ENCODE measurements at places on chromosomes 5 and 9. TPM values are rescaled to one million over a fixed set of nuclear protein-coding genes. Genes with fewer than 3 reads are reported as not detected.

- no peaks in the 10 kb centered on the region for H3K36me3 ChIP-seq
- no peak for DNase-seq
- H3K27me3 ChIP-seq = no peaks in the 10 kb centered on the region
- no peak overlapping the region for H3K27ac ChIP-seq
- H3K4me3 ChIP-seq = no peak overlapping the region
Observed at GRCh38 chr9:29006628-29007027, 1433.3 kb upstream of the C9orf72 start.

FGF10 gene
- not detected for polyA plus RNA-seq

- no peaks in the 10 kb centered on the region for H3K27me3 ChIP-seq
- no peak overlapping the region for H3K27ac ChIP-seq
- no peak overlapping the region for H3K4me3 ChIP-seq
- DNase-seq = no peak
- no peaks in the 10 kb centered on the region for H3K36me3 ChIP-seq
- H3K4me1 ChIP-seq = no peaks in the 10 kb centered on the region
Observed at GRCh38 chr9:109914280-109915027, 134.5 kb downstream of the PALM2AKAP2 start.

SPINK6 gene
- polyA plus RNA-seq = not detected

DNA sequence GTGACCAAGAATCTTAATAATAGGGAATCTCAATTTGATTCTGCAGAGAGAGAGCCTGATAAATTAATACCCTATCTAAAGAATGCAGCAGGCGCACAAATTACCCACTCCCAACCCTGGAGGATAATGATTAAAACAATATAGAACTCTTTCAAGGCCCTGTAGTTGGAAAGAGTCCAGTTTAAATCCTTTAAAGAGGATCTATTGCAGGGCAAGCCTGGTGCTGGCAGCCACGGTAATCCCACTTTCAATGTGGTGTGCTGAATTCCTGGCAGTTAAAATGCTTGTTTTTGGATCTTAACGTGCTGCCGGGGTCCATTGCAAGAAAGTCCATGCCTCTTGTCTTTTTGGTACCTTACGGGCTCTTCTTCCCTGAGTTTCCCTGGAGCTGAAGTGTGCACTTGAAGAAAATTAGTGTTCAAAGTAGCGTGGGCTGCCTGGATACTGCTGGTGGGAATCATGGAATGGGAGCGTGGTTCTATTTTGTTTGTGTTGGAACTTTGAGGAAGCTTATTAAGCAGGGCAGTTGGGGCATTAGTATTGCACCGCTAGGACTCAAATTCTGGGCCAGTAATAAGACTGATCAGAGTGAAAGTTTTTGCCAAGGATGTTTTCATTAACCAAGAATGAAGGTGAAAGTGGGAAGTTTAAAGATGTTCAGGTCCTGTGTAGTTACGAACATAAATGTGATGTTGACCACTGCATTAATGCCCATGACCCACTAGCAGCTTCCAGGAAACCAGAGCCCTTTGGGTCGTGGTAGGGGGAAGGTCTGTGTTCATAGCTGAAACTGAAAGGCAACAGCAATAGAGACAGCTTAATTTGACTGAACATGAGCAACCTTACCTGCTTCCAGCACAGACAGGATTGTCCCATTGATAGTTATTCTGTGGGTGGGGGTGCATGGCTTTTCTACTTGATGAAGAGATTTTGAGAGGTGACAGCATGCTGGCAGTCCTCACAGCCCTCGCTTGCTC, 20.8 kb downstream of the MARCHF6 start:
- no peak for DNase-seq
- H3K4me3 ChIP-seq = no peak overlapping the region
- H3K36me3 ChIP-seq = no peaks in the 10 kb centered on the region
- H3K27me3 ChIP-seq = no peaks in the 10 kb centered on the region
- no peaks in the 10 kb centered on the region for H3K4me1 ChIP-seq

- no peak overlapping the region for H3K27ac ChIP-seq
- peaks cover 11% of the 10 kb centered on the region for H3K4me1 ChIP-seq
- H3K27me3 ChIP-seq = no peaks in the 10 kb centered on the region
- H3K36me3 ChIP-seq = 0 out of 3 replicates have a peak, but pooled peaks cover 3% of the 10 kb centered on the region
Observed at GRCh38 chr9:6938447-6938846, 180.7 kb downstream of the KDM4C start.

SPRY4 gene
- polyA plus RNA-seq = 19.2 TPM

DNA sequence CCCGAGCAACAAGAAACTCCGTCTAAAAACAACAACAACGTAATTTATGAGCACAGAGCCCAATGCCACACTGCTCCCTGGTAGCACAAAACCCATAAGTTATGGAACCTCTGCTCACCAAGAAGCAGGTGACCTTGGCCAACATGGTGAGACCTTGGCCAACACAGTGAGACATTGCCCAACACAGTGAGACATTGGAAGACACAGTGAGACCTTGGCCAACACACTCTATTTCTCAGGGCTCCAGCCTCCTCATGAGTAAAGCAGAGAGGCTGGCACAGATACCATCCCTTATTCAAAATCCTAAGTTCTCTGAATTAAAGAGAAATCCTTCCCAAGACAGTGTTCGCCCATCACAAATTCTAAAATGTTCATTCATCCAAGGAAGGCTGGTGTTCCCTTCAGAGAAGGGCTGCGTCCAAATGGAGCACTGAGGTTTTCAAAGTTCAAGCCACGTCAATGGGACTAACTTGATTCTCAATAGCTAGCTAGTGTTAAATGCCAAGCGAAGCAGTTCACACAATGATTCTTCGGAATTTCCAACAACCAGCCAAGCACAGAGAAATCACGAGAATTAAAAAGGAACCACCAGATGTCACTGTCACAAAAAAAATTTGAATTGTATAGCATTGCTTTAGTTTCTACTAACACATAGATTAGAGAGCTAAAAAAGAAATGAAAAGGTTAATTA, 29.5 kb downstream of the TTC39B start:
- H3K4me3 ChIP-seq = no peak overlapping the region
- H3K4me1 ChIP-seq = peaks cover 71% of the 10 kb centered on the region
- no peaks in the 10 kb centered on the region for H3K27me3 ChIP-seq
- H3K27ac ChIP-seq = no peak overlapping the region

DNA sequence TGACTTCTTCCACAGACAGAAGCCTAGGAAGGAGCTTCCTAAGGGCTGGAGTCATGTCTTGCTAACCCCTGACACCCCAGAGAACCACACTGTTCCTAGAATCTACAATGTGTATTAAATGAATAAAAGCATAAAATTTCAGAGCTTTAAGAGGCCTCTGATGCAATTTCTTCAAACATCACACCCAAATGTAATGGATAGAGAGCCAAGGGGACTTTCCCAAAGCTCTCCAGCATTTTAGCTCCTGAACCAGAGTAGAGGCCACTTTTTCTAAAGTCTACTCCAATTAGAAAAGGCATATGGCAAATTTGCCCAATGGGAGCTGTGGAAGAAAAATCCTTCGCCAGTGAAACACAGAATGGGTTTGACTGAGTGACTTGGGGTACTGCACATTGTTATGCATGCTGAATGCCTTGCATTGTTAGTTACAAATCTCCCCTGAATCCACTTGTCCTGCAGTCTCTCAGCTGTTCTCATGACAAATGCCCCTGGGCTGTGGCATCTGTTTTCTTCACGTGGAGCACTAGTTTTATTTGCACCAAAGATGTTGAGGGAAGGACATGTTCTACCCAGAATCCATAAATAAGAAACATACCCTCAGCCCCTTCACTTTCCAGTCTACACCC, 334.0 kb downstream of the ASTN2 start:
- DNase-seq = no peak
- no peaks in the 10 kb centered on the region for H3K36me3 ChIP-seq
- no peaks in the 10 kb centered on the region for H3K4me1 ChIP-seq
- H3K4me3 ChIP-seq = no peak overlapping the region

DNA sequence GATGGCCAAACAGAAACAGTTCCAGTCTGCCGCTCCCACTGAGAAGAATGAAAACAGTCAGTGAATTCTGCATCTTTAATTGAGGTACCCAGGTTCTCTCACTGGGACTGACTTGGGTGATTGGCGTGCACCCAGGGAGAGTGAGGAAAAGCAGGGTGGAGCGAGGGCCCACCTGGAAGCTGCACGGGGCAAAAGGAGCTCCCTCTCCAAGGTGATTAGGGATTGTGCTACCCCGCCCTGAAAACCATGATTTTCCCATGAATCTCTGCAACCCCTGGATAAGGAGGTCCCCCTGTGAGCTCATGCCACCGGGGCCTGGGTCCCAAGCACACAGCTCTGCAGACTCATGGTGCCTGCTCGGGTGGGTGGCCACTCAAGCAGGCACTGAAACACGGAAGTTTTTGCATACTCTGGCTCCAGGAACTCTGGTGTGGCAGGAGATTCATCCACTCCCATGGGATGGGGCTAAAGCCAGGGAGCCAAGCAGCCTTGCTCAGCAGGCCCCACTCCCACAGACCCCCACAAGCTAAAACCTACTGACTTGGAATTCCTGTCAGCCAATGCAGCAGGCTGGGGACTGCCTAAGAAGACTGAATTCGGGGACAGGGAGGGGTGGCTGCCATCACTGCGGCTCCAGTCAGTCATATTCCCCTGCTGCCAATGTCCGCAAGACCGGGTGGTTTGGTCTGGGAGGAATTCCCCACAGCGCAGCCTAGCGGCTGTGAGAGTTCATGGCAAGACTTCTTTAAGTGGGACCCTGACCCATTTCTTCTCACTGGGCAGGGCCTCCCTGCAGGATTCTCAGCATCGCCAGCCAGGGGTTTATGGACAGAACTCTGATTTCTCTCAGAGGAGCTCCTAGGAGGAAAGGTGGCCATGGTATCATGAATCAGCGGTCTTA, 652.2 kb upstream of the RGMB start:
- H3K27me3 ChIP-seq = no peaks in the 10 kb centered on the region
- no peak overlapping the region for H3K4me3 ChIP-seq
- no peaks in the 10 kb centered on the region for H3K36me3 ChIP-seq
- no peaks in the 10 kb centered on the region for H3K4me1 ChIP-seq

PRRX2 gene
- 0.05 TPM for polyA plus RNA-seq

GRCh38 chr9:129174724-129175514, 3.1 kb downstream of the IER5L start:
- H3K36me3 ChIP-seq = no peaks in the 10 kb centered on the region
- peak; percentile 57 for DNase-seq
- H3K4me1 ChIP-seq = peaks cover 53% of the 10 kb centered on the region
- H3K27me3 ChIP-seq = peaks cover 12% of the 10 kb centered on the region
- peak overlapping the region; percentile 83 for H3K4me3 ChIP-seq

- H3K27me3 ChIP-seq = no peaks in the 10 kb centered on the region
- no peaks in the 10 kb centered on the region for H3K36me3 ChIP-seq
- H3K4me3 ChIP-seq = peak overlapping the region; percentile 72
- peaks cover 62% of the 10 kb centered on the region for H3K4me1 ChIP-seq
Observed at GRCh38 chr5:173689171-173689736, 72.8 kb upstream of the BOD1 start.

GRCh38 chr5:37695647-37696046, 144.2 kb downstream of the GDNF start:
- peaks cover 2% of the 10 kb centered on the region for H3K36me3 ChIP-seq
- no peak overlapping the region for H3K4me3 ChIP-seq

DNA sequence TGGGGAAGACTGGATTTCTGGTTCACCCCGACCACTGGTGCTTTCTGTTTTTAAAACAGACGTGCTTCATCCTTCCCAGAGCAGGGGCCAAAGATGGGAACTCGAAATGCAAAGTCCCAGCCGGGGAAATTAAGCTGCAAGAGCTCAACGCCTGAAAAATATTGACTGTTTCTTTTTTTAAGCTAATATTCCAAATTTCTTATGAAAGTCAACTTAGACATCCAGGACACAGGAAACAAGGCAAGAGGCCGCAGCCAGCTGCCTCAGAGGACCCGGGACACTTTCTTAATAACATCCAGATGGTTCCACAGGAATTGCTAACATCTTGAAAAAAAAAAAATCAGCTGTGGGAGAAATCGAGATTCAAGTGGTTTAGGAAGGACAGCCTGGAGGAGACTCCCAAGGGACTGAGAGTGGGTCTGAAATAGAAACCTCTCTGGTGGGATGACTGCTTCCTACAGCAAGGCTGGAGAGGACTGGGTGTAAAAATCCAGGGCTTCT, 144.9 kb downstream of the FGF1 start:
- H3K4me3 ChIP-seq = no peak overlapping the region
- H3K27me3 ChIP-seq = no peaks in the 10 kb centered on the region
- H3K36me3 ChIP-seq = no peaks in the 10 kb centered on the region
- H3K4me1 ChIP-seq = no peaks in the 10 kb centered on the region

SPINK1 gene
- polyA plus RNA-seq = 27.5 TPM

- no peaks in the 10 kb centered on the region for H3K4me1 ChIP-seq
- no peaks in the 10 kb centered on the region for H3K27me3 ChIP-seq
Observed at GRCh38 chr5:66515209-66515608, 81.0 kb upstream of the MAST4 start.

ARL14EPL gene
- polyA plus RNA-seq = not detected

GRCh38 chr9:107948086-107948485, 458.5 kb upstream of the KLF4 start:
- no peaks in the 10 kb centered on the region for H3K27me3 ChIP-seq
- H3K27ac ChIP-seq = no peak overlapping the region
- 0 out of 2 replicates have a peak, but pooled peaks cover under 1% of the 10 kb centered on the region for H3K4me1 ChIP-seq
- DNase-seq = no peak
- H3K36me3 ChIP-seq = no peaks in the 10 kb centered on the region

GRCh38 chr5:133715616-133716015, 103.3 kb upstream of the FSTL4 start:
- H3K27ac ChIP-seq = no peak overlapping the region
- no peaks in the 10 kb centered on the region for H3K27me3 ChIP-seq
- no peak overlapping the region for H3K4me3 ChIP-seq
- H3K4me1 ChIP-seq = no peaks in the 10 kb centered on the region

DNA sequence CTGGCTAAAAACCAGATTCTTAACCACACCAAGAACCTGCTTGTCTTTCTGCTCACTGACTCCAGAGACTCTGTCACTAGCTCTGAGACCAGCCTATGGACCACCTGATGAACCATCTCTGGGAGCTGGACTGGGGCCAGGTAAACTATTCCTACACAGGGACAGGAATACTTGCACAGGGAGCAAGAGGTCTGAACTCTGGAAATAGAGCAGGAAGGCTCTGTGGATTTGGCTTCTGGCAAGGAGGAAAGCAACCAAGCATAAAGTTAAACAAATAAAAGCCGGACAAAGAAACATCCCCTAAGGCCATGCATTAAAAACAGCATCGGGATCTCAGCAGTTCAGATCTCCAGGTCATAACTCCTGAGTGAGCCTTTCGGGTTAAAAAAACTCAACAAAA, 5.6 kb upstream of the SPARC start:
- peaks cover 64% of the 10 kb centered on the region for H3K4me1 ChIP-seq
- DNase-seq = no peak
- H3K27ac ChIP-seq = no peak overlapping the region
- H3K27me3 ChIP-seq = no peaks in the 10 kb centered on the region

EIF4EBP3 gene
- 0.61 TPM for polyA plus RNA-seq

DNA sequence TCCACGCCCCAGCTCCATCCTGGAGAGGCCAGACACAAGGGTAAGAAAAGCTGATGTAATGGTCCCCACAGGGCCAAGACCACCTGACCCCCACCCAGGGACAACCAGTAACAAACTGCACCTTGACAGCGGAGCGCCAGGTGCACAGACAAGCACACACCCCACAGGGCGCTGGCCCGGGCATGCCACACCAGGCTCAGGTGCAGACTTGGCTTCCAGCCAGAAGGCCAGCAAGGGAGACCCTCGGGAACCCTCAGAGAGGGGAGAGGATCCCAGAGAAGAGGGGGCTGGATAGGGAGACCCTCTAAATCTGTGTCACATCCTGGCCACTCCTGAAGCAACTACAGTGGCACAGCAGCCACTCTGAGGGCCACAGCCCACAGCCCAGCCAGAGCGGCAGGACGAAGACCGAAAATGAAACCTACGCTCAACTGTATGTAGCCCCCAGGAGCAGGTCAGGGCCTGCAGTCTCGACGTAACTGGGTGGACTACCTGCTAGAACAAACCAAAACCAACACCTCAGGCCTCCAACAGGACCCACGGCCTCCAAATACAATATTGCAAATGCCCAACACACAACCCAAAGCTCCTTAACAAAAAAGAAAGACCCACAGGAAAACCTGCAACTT, 18.5 kb downstream of the CAMSAP1 start:
- peaks cover 16% of the 10 kb centered on the region for H3K4me1 ChIP-seq
- H3K27me3 ChIP-seq = no peaks in the 10 kb centered on the region
- DNase-seq = no peak
